Stimulated activated CD8-positive, alpha-beta memory T cell treated with anti-CD3 and anti-CD28 coated beads, Interleukin-4, amount 100 ng/mL, for 4 hours (primary cell): ENCODE measurements at places on chromosomes 1 and 21.

DNA sequence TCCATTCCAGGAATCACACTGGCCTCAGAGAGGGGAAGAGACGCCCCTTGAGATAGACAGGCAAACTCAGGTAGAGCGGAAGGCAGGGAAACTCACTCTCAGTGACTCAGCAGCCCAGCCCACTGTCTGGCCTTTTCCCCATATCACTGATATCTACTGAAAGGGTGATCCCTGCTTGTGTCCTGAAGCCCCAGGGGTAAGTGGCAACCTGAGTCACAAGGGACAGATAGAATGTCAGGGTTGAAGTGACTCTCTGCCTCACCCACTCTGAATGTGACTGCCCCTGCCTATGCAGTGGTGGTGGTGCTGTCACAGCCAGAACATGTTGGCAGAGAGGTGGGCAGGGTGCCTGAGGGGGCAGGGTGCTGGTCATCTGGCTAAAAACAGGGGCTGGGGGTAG lies 157.5 kb upstream of the FGGY start:
- DNase-seq: no peak

- DNase-seq: no peak
These were observed 120.8 kb upstream of the RRP15 start for GRCh38 chr1:218164111-218164929.

DNA sequence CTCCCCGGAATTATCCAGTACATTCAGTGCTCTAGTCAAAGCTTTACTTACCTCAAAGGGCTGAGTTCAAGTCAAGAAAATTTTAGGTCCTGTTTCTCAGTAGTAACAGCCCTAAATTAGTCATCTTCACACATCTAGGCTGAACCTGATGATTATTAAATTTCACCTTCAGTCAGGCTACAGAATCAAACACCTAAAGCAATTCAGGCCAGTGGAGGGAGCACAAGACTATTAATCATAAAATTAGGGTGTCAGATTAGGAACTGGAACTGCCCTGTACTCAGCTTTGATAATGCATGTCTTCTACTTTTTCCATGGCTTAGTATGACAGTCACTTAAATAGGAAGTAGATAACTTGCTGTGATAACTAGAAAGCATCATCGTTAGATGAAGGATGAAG lies 28.4 kb upstream of the BCAS2 start:
- DNase-seq: no peak

DNA sequence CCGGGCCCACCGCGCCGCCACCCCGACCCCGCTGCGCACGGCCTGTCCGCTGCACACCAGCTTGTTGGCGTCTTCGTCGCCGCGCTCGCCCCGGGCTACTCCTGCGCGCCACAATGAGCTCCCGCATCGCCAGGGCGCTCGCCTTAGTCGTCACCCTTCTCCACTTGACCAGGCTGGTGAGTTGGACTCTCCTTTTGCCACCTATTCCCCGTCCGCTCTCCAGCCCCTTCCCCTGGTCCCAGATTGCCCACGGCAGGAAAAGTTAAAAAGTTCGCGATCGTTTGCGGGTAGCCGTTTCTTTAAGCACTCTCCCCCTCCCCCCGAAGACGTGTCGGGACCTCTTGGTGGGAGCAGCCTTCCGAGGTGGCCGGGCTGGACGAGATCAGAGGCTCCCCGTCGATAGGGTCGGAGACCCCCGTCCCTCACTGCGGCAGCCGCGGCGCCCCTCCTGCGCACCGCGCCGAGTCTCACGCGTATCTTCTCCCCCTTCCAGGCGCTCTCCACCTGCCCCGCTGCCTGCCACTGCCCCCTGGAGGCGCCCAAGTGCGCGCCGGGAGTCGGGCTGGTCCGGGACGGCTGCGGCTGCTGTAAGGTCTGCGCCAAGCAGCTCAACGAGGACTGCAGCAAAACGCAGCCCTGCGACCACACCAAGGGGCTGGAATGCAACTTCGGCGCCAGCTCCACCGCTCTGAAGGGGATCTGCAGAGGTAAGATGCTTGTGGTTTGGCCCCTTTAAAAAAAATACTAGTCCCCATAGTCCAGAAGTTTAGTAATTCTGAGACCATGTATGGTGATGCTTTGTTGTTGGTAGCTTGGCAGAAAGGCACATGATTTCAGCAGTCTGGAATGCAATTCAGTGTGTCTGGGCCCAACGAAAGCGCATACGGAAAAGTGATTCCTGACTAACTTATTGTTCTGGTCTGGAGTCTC lies 576 bp downstream of the CCN1 start:
- no peak for DNase-seq

GRCh38 chr1:33394770-33395169 lies 36.1 kb downstream of the PHC2 start:
- no peak for DNase-seq

- peak; percentile 19 for DNase-seq
These were observed 12.8 kb downstream of the PPFIA4 start for GRCh38 chr1:203038891-203039608.

DNA sequence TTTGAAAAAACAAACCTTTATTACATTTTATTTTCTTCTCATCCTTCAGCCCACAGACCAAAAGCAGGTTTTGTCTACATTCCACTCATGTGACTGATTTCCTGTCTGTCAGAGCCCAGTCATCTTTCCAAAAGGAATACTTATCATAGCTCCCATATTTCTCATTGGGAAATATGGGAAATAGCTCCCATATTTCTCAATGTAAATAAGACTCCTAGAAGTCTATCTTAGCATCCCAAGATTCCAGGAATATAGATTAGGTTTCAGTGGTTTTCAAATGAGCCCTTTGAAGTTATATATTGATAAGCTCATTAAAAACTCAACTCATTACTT lies 19.1 kb upstream of the NRDC start:
- DNase-seq: no peak

DNA sequence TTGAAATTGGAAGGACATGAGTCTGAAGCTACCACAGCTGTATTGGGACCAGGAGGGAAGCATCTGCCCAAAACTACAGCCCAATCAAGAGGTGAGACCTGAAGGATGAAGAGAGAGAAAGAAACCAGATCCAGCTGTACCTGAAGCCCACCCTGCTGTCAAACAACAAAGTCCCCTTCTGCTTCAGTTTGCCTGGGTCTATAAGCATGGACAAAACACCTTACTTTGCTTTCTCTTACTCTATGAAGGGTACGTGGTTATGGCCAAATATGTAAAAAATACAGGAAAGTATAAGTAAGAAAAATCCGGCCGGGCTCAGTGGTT lies 26.4 kb downstream of the TOMM20 start:
- DNase-seq: no peak

DNA sequence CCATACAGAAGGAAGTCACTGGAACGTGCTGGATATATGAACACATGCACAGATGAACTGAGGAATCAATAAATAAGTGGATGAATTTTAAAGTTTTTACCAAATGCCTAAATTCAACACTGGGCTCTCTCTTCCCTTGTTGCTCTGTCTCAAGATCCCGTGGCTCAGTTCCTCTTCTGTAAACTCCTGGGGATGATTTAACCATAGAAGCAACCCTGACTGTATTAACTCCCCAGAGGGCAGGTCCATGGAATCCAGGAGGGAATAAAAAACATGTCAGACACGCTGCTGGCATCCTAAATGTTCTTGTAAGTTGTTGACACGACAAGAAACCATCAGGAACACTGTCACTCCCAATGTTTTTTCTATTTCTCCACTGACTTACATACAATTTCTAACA lies 45.3 kb upstream of the GPR157 start:
- DNase-seq: no peak

- DNase-seq: no peak
These were observed 2.4 kb downstream of the SSBP3 start for GRCh38 chr1:54403808-54404261.

GRCh38 chr1:77498918-77499317 lies 183.5 kb downstream of the ZZZ3 start:
- DNase-seq: no peak

GRCh38 chr1:235011064-235011598 lies 117.5 kb downstream of the TOMM20 start:
- DNase-seq: peak; percentile 51

- no peak for DNase-seq
These were observed 1.1 kb downstream of the MIA3 start for GRCh38 chr1:222618880-222619596.

DNA sequence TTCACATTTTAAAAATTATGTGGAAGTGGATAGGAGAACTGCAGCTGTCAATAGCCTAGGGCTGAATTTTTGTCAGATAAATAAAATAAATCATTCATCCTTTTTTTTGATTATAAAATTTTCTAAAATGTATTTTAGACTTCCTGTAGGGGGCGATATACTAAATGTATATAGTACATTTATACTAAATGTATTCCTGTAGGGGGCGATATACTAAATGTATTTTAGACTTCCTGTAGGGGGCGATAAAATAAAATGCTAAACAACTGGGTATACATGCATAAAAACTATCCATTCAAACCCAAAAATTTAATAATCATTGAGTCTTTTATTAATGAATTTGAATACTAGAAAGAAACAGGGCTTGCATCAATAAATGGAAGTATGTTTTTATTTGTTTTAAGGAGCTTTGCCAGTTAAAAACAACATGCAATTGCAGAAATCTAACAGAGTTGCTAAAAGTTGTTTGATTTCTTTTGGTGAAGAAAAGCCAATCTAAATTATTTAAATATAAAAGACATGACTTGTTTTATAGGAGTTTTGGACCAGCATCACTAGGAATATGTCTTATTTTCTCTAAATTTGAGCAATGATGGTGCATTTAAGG lies 31.4 kb downstream of the CLCA1 start:
- no peak for DNase-seq

DNA sequence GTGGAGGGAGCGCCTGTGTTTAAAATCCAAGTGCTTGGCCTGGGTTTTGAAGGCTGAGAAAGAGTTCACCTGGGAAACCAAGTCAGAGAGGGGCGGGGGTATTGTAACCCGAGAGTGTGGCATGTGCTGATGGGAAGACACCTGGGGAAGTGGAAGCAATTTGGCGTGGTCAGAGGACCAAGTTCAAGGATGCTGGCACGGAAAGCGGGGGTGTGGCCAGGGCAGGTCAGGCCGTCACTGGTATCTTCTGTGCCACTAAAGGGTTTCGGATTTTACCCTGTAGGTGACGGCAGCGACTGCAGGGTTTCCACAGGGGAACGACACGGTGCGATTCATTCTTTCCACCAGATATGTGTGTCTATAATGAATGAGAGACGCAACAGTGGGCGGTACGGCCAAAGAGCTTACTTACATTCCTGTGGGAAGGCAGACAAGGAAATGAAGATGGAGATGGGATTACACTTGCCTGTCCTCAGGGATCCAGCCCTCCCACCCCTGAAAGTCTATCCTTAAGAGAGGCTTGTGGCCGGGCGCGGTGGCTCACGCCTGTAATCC lies 31.3 kb downstream of the CA6 start:
- DNase-seq: no peak

DNA sequence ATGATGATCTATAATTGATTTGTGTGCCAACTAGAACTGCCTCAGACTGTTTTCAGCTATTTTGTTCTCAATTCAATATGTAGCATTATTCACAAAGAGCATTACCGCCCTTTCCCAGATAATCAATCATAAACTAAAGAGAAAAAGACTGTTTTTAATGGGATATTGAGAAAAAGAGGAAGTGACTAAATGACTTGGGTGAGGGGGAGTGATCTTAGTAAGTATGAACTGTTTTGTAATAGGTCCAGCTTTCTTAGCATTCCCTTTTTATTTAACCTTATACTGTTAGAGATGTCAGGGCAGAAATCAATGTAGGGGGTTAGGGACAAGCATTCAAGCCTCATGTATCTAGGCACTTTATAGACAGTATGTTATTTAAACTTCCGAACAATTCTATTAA lies 157.8 kb upstream of the DPYD start:
- no peak for DNase-seq

- no peak for DNase-seq
These were observed 132.9 kb downstream of the SYF2 start for GRCh38 chr1:25099343-25099951.

GRCh38 chr1:61184040-61184713 lies 101.8 kb downstream of the NFIA start:
- no peak for DNase-seq

DNA sequence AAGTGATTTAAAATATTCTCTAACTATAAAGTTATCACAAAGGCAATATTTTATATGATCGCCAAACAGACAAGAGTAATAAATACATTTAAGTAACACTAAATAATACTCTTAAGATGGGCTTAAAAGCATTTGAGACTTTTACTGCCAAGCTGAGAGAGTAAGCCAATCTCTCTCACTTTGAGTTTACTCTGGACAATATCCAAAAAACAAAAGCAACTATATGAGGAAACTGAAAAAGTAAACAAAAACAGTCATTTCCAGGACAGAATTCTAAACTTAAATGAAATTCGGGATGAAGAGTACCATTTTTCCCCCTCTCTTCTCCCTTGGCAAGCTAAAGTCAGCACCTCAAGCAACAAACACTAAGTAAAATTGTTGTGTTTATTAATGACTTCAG lies 173.2 kb downstream of the COP1 start:
- DNase-seq: no peak

DNA sequence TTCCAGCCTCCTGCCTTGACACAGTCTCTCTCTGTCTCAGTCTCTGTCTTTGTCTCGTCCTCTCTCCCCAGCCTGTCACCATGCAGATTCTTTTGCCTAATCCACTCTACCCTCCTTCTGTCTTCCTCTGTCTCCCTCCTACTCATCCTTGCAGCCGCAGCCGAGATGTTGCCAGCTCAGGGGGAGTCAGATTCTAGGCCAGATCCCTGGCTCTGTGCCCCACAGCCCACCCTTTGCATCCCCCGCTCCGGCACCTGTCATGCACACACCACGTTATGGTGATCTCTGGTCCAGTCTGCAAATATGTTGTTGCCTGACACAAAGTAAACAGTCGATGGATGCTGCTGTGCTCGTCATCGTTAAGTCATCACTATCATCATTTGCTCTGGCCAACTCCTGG lies 35.5 kb upstream of the IGSF21 start:
- DNase-seq: no peak

DNA sequence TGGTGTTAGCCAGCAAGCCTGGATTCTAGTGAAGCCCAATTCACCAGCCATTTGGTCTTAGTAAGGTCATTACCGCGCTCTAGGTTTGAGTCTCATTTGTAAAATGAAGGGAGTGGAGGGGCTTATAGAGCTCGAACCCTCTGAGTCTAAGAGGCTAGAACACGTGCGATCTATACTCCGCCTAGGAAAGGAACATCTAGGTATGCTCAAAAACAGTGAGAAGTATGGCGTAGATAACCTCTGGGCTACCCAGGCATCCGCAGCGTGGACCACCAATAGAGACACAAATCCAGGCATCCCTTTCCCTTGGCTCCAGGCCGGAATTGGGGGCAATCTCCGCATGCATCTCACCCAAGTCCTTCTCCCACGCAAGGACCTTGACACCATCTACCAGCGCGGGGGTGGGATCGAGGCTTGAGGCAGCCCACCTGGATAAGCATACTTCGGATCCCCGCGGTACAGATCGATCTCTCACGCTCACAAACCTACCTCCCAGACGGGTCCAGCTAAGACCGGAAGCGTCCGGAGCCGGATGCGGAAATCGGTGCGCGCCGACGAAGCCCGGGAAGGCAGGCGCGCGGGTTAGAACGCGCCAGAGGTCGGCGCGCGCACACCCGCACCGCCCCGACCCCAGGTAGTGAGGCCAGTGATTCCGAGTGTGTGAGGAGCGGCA lies at the start of gene METTL25B:
METTL25B (plus strand) TSS at position 544 of the 673 bp plus-strand sequence. CDS start 636 bp downstream, outside the sequence.
- DNase-seq: no peak
